ENCODE measurements at places on chromosomes 7 and 10. TPM values are rescaled to one million over a fixed set of nuclear protein-coding genes. Genes with fewer than 3 reads are reported as not detected.

The INMT gene
- 1.7 TPM for total RNA-seq

The TYW1B gene
- total RNA-seq, result 5.0 TPM

The ANKRD30A gene
- not detected for total RNA-seq

The TLX1 gene
- 14.3 TPM for total RNA-seq

The FAM25C gene
- not detected for total RNA-seq

The FUOM gene
- 13.0 TPM for total RNA-seq

DNA sequence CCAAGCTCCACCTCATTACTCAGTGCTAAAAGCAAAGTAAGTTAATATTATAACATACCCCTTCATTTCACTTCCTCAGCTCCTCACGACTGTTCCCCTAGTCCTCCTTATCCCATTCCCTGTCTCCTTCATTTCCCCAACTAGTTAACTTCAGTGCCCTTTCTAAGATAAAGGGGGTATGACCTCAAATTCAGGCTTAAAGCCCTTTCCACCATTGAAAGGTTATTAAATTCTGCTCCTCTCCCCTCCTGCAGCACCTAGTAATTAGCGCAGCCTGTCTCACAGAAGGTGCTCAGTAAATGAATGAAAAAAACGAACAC, 1.0 kb downstream of the CRPPA start:
- DNase-seq, result no peak

GRCh38 chr10:29925771-29926692, 133.4 kb downstream of the JCAD start:
- DNase-seq, result peak; percentile 24

GRCh38 chr10:86232644-86233043, 134.0 kb downstream of the GRID1 start:
- no peak for DNase-seq

GRCh38 chr10:17965649-17966235, 14.0 kb downstream of the SLC39A12 start:
- DNase-seq, result no peak

- no peak for DNase-seq
Observed at GRCh38 chr7:74228951-74229900, 19.4 kb downstream of the LAT2 start.

DNA sequence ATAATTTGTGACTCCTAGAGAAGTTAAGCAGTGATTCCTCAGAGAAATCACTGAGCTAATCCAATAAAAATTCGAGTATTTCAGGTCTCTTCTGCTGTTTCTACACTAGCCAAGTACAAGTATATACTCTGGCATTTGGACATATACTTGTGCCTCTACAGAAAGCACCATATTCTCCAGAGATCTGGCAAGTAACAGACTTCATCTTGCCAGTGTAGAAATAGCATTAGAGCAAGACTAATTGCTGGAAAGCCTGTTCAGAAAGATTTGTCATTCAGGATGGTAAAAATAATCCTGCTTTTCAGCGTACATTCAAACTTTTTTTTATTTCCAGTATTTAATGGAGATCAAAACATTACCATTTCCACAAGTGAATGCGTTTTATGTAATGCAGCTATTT, 410.8 kb upstream of the ETV1 start:
- no peak for DNase-seq

DNA sequence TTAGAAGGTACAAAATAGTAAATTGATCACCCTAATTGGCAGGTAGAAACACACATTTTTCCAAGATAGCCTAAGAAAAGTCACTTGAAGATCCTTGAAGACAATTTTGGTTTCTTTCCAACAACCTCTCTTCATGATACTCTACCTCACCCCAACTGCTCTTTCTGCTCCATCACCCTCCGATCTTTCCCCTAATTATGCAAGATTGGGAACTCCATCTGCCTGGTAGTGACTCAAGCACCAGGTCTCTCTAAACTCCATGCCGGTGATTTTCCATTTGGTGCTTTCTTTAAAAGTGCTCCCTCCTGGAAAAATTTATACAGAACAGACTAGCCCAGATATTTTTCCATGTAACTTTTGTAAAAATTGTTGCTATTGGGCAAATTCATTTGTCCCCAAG, 1.1 kb upstream of the AKR1B1 start:
- DNase-seq, result no peak

DNA sequence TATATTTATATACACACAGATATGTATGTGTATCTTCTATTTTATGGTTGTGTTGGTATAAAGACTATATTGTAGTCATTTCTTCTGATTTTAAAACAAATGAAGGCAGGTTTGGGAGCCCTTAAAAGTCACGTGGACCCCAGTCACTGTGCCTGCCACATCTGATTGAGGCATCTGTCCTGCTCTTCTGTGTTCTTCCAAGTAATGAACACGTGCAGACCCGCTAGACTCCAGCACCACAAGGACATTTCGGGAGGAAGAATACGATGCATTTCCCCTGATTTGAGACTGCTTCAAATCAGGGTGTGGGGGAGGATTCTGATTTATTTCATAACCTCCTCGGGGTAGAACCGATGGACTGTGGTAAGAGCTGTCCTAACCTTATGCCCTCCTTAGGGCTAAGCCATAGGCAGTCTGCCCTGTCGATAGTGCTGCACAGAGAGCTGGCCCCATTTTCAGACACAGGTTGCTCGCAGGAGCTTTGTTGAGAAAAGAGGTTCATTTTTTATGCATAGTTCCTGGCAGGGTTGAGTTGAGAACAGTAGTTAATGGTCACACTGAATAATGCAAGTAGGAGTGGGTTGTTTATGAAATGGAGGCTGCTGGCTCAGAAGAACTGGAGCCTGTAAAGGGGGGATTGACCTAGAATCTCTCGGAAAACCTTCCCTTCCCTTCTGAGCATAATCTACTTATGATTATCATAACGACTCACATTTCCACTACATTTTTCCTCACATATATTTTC, 55.0 kb upstream of the C10orf120 start:
- no peak for DNase-seq

DNA sequence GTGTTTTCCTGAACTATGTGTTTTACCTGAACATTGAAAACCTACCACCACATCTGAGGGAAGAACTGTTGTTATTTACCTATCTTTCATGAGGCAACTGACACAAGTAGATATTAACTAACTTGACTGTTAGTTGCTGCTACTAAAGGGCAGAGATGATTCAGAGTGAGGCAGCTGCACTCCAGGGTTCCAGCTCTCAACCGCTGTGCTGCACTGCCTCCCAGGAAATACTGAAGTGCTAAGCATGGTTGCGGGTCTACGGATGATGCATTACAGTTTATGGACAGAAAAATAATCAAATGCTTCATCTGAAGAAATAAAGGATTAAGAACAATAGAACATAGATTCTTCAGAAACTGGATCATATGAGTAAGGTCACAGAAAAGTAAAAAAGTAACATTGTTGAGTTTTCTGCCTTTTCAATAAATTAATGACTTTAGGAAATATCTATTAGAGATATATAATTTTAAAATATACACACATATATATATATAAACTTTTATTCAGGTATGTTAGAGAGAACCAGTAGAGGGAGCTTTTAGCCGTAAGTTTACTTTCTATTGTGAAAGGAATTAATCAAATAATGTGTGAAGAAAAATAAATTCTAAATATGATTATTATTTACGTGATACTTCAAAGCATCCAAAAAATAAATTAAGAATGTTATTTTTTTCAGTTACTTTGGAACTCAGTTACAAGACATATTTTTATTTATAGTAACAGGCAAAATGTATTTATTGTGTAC, 620.0 kb downstream of the CNTNAP2 start:
- DNase-seq, result no peak

- no peak for DNase-seq
Observed at GRCh38 chr10:62015994-62016393, 114.5 kb downstream of the ARID5B start.

GRCh38 chr7:31648288-31648687, 38.7 kb upstream of the PPP1R17 start:
- no peak for DNase-seq

- no peak for DNase-seq
Observed at GRCh38 chr7:13179775-13180523, 492.5 kb downstream of the ARL4A start.

GRCh38 chr10:100341953-100342626, 4.9 kb upstream of the SCD start:
- peak; percentile 39 for DNase-seq

GRCh38 chr7:27575613-27576012, 87.1 kb downstream of the HIBADH start:
- DNase-seq, result peak; percentile 36
